ENCODE measurements at places on chromosomes 16 and 17.
A peak's percentile ranks its signal among the peaks of the same experiment; 100 is the strongest.

DNA sequence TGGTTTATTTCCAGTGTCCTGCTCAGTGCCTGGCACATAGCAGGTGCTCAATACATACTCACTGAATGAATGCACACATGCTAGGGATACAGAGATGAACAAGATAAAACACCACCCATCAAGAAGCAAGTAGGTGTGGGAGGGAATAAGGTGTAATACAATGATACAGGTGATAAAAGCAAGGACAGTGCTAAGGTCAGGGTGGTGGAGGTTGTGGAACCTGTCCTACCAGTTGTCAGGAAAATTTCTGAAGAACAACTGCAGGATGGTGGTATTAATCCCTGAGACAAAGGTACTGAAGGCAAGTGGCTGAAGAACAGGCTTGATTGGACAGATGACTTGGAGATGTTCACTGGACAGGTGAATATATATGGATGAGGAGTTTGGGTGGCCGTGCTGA, 1.8 kb downstream of the KNOP1 start:
- no peak for DNase-seq

GRCh38 chr16:85553436-85554113, 59.5 kb upstream of the GSE1 start:
- peak; percentile 37 for DNase-seq

DNA sequence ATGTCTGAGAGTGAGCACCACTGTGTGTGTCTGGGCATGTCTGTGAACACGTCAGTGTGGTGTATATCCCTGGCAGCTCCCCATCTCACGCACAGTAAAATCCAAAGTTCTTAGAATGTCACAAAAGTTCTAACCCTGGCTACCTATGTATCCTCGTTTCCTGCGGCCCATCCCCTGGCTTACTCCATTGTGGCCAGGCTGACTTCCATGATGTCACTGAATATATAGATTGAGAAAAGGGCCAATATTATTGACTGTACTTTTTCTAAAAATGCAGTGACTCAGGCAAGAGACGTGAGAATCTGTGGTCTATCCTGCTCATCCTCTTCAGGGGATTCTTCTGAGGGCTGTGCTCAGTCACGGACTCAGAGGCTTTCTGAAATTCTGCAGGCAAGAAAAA, 963 bp upstream of the METTL22 start:
- DNase-seq: no peak

- no peak for DNase-seq
These were observed 460.4 kb upstream of the EEF2KMT start for GRCh38 chr16:5557966-5558365.

GRCh38 chr16:81460075-81460474, 15.5 kb downstream of the CMIP start:
- no peak for DNase-seq

DNA sequence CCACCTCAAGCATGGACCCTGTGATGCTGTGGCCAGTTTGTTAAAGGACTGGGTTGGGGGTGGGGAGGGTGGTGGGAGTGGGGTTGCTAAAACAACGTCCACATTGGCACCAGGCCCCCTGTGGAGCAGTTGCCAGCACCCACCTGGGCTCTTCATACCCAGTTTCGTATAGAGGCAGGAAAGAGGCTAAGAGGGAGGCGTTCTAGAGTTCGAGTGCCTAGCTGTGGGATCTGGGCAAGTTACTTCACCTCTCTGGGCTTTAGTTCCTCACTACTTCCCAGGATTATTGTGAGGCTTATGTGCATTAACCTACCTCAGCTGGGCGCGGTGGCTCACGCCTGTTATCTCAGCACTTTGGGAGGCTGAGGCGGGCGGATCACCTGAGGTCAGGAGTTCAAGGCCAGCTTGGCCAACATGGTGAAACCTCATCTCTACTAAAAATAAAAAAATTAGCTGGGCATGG, 1.4 kb downstream of the MFAP4 start:
- DNase-seq: no peak

DNA sequence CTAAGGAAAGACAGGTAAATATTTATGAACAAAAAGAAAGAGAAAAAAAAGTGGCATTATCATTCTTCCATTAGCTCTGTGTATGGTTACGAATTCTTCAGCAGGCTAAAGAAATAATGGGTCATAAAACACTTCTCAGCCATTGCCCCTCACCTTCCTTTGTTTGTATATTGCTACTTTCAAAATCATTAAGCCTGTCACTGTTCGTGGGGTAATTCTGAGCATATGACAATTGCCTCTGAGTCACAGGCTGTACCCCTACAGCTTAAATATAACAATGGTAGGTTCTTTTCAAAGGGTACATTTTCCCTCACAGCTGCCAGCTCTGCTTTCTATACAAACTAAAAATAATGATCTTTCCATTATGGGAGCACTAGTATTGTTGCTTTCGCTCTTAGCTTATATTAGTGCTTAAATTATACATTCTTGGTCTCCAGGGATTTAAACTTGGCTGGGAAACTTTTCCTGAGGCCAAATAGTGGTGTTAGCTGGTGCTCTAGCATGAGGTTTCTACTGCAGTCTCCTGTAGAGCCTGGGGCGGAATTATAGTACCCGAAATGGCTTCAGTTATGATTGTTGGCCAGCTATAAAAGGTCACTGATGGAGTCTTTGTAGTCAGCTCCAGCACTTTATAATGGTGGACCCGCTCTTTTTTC, 74.7 kb upstream of the CDH11 start:
- DNase-seq: no peak

- DNase-seq: no peak
These were observed 20.4 kb downstream of the RBFOX3 start for GRCh38 chr17:79590523-79590860.

- peak; percentile 51 for DNase-seq
These were observed 2.1 kb downstream of the SCARF1 start for GRCh38 chr17:1643293-1643998.

- DNase-seq: peak; percentile 34
These were observed 10.2 kb upstream of the MPP2 start for GRCh38 chr17:43917348-43918025.

DNA sequence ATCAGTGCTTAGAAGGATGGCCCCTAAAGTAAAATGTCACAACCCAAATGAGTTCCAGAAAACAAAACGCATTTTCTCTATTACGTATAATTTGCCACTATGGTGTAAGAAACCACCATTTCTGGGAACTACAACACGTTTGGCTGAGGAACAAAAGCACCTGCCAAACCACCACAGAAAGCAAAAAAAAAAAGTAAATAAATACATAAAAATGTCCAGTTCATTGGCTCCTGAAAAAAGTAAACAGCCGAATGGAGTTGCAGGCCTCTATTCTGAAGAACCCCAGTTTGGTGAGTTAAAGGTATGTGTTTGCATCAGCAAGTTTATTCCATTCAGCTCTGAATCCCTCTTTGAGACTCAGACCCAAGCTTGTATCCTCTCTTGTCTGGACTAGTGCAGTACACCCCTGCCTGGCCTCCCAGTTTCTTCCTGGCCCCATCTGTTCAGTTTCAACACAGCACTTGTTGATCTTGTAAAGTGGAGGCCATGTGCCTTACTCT, 36.9 kb downstream of the ERN1 start:
- no peak for DNase-seq

DNA sequence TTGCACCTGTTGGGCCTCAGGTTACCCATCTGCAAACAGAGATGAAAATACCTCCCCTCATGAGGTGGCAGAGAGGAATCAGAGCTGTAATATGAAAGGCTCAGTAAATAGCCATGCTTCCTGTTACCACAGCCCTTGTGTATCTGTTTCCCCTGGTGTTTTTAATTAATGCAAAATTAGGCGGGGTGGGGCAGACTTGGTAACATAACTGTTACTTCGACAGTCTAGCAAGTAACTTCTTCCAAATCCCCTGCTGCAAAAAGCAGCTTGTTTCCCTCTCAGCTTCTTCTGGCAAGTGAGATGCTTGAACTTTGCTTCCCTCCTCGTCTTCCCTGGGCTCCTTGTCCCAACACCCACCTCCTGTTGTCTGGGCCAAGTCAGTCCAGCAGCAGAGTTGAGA, 381.5 kb downstream of the CPPED1 start:
- DNase-seq: no peak

DNA sequence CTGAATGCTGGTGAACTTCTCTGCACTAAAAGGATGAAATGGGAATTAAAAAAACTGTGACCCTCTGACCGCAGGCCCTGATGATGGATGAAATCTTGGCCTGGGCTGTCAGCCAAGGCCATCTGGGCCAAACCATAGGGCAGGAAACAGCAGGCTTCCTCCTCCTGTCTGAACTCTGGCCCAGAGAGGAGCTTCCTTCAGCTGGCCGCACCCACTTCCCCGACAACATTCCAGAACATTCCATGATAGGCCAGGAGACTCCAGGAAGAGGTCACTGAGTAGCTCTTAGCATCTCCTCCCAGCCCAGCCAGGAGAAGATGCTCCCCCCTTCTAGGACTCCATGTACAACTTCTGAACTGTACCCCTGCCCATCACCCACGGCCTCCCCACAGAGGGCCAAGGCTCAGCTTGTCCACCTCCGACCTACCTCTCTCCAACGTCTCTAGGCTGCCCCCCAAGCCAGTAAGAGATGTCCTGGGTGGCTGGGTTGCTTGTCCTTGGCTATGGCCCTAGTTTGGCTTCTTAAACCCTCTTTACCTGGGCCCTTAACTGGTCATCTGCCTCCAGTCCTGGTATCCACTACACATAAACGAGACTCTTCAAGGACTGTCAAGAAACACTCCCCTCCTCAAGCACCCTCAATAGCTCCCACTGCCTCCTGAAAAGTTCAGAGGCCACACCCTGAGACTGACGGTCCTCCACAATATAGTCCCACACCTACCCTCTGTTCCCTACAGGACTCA, 1.7 kb downstream of the RPH3AL start:
- DNase-seq: no peak

DNA sequence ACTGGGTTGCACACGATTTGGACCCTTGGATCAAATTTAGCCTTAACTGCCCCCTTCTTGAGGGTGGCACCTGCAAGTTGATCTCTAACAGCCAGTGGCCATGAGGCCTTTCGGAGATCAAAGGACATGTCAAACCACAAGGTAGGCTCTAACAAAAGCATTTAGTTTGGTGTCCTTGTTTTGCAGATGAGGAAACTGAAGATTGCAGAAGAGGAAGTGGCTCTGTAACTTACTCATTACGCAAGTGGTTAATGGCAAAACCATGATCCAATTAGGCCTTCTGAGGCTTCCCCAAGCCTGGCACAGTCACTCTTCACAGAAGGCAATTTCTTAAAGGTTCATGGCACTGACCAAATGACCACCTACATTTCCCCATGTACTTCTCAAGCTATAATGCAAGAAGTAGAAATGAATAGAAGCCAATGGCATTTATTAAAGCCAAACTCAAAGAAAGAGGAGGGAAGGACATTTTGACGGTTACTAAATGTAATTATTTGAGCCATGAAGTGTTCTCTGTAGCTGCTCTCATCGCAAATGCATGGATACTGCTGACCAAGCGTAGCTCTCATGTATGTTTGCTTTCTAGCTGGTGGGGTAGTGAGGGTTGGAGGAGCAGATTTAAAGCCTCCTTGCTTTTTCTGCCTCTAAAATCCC, 32.8 kb upstream of the ABCC12 start:
- no peak for DNase-seq

GRCh38 chr17:41140360-41141131, at the start of gene KRTAP4-6:
Gene KRTAP4-6, minus strand, starts transcription at chr17:41140544. Its CDS starts 57 bp downstream, at chr17:41140487.
- no peak for DNase-seq

GRCh38 chr16:567373-568256, 810 bp downstream of the NHLRC4 start:
- no peak for DNase-seq

- no peak for DNase-seq
These were observed 253.6 kb downstream of the C16orf95 start for GRCh38 chr16:87063543-87063942.

DNA sequence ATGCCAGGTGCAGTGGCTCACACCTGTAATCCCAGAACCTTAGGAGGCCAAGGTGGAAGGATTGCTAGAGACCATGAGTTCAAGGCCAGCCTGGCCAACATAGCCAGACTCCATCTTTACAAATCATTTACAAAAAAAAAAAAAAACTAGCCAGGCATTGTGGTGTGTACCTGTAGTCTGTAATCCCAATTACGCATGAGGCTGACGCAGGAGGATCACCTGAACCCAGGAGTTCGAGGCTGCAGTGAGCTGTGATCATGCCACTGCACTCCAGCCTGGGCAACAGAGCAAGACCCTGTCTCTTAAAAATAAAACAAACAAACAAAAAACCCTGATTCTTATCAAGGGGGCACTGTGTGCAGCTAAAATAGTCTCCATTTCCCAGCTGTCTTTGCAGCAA, 16.8 kb upstream of the HAP1 start:
- no peak for DNase-seq

- DNase-seq: no peak
These were observed 2.7 kb downstream of the SPNS2 start for GRCh38 chr17:4501295-4501949.

DNA sequence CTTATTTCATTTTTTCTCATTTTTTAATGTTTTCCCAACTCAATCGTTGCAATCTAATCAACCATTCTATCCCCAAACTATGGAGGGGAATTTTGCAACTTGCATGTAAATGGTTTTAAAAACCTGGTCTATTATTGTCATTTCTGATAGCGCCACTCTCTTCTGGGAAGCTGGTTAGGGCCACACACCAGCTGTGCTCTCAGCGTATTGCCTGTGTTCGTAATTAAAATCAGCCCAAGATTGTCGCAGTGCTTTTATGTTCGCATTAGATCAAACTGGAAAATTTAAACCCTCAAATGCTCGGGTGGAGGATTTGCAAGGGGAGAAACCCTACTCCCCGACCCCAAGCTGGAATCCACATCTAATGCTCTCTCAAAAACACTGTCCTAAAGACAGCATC, 123.5 kb upstream of the CACNG5 start:
- no peak for DNase-seq

- DNase-seq: no peak
These were observed 5.6 kb upstream of the CRYM start for GRCh38 chr16:21283521-21284289.

- DNase-seq: no peak
These were observed 387 bp downstream of the MRPL28 start for GRCh38 chr16:369866-370436.

DNA sequence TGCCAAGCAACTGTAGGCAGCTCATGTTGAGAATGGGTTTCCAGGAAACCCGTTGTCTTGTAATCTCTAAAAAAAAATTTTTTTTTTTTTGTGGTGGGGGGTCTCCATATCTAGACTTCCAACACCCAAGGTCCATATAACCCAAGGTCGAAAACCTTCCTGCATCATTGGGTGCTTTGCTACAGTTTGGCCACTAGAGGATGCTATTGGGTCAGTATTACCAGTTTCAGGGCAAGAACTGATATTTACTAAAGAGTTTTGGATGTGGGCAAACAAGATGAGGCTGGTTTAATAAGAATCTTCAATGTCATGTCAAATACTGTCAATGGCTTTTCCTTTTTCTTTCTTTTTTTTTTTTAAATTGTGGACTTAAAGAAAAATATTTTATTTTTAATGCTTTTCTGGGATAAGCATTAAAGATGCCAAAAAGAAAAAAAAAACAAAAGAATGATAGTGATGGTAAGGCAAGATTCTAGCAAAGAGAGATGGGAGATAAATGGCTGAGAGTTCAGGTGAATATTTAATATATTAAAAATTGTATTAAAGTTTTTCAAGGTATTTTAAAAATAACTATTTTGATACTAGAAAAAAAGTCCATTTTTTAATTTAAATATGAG, 62.2 kb downstream of the DHRS7C start:
- no peak for DNase-seq

- DNase-seq: no peak
These were observed 8.1 kb upstream of the ATP2A3 start for GRCh38 chr17:3972281-3972731.

- no peak for DNase-seq
These were observed 337.7 kb downstream of the TOX3 start for GRCh38 chr16:52209227-52209626.

Measured in stimulated activated CD4-positive, alpha-beta T cell treated with anti-CD3 and anti-CD28 coated beads, Interleukin-4, amount 100 ng/mL, for 24 hours (primary cell).